Kidney epithelial cell (primary cell): ENCODE measurements at places on chromosomes 3 and 15.

- no peak for DNase-seq
These were observed 37.2 kb downstream of the ABHD5 start for GRCh38 chr3:43727930-43728329.

- no peak for DNase-seq
These were observed 84.3 kb upstream of the FXR1 start for GRCh38 chr3:180828001-180828720.

DNA sequence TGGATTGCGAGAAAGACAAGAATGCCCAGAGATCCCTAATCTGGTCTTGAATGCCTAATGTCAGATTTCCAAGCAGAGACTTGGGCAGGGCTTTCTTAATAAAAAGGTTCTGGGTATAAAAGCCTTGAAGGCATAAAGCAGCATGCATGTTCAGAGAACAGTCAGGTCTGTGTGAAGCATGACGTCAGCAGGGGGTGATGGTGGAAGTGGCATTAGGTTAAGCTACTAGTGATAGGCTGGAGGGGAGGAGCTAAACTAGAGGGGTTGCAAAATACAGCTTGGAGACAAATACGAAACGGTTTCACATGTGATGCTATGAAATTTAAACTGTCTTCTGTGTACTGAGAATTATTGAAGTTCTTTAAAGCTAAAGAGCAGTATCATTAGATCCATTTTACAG is 125.6 kb downstream of the VPS8 start:
- DNase-seq = no peak

GRCh38 chr15:50053055-50053856 is 65.8 kb downstream of the ATP8B4 start:
- DNase-seq = no peak

DNA sequence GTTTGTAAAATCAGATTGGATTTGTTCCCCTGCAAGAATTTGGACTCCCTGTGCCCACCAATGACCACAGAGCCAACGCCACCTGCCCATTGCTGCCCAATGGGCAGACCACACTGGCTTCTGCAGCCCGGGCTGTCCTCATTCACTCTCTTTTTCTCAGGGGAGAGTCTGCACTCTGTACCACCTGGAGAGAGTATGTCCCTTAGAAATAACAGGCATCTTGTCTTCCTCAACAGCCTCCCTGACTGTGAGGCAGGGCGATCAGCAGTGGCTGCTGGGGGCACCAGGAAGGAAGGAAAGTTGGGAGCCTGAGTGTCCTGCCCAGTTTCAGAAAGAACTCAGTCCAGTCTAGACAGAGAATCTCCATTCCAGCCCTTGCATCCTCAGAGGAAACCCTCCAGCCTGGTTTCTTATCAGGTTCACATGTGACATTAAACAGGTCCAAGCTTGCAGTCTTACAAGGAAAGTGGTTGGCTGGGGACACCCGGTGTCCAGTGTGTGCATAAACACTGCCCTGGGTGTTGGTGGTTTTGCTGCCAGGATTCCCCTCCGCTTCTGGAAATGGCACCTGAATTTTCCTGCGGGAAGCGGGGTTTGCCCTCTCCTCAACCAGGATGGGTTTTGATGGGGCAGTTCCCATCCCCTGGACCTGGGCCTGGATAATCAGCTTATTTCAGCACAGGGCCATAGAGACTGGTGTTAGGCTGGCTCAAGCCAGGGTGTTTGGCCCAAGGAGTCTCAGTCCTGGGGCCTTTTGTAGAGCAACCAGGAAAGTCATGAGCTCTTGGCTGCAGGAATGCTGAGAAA is 37.2 kb downstream of the SSUH2 start:
- DNase-seq = no peak

- peak; percentile 95 for DNase-seq
These were observed 237.6 kb upstream of the BHLHE40 start for GRCh38 chr3:4741404-4742307.

- no peak for DNase-seq
These were observed 3.5 kb downstream of the B3GALNT1 start for GRCh38 chr3:161101609-161102008.
